ENCODE measurements at places on chromosomes 6 and 20.

DNA sequence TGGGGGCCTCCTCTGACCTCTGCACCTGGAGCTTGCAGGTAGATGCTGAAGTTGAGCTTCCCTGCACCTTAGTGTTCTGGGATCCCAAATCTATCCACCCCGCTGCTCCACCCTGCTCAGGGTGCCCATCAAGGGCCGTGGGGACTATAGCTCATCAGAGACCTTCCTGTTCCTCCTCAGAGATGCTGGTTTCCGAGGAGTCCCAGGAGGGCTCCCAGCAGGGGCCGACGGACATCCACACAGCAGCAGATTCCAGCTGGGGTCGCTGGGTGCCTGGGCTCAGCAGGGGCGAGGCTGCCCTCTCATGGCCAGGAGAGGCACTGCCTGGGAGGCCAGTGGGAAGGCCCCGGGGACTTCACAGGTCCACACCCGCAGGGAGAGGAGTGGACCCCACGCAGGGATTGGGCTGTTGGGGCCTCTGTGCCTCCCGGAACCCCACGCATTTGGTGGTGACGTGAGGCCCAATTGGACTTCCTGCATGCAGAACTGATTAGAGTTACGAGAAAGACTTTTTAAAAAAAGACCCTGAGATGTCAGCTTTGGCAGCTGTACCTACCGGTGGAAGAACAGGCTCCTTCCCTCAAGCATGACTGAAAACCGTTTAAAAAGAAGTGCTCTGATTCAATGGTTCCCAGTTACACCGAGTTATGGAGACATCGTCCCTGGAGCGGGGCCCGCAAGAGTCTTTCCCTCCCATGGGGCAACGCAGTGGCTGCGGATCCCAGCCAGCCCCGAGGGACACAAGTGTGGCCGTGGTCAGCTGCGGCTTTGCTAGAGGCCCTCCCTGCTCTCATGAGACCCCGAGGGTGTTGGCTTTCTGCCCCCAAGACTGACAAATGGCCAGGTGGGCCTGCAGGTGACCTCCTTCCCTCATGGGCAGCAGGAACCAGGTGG, 25.3 kb upstream of the SLCO4A1 start:
- DNase-seq, result peak; percentile 90

- DNase-seq, result no peak
Observed at GRCh38 chr6:38987503-38987902, 61.1 kb upstream of the GLP1R start.

DNA sequence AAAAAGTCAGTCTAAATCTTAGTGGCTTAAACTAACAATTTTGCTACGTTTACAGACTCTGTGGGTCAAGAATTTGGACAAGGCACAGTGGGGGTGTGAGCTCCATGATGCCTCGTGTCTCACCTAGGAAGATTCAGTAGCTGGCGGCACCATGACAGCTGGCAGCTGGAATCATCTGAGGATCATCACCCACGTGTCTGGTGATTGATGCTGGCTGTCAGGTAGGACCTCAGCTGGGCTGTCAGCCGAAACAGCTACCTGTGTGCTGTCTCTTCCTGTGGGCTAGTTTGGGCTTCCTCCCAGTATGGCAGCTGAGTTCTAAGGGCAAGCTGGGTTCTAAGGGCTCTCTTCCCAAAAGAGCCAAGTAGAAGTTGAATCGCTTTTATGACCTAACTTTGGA, 26.4 kb upstream of the DLGAP4 start:
- no peak for DNase-seq

DNA sequence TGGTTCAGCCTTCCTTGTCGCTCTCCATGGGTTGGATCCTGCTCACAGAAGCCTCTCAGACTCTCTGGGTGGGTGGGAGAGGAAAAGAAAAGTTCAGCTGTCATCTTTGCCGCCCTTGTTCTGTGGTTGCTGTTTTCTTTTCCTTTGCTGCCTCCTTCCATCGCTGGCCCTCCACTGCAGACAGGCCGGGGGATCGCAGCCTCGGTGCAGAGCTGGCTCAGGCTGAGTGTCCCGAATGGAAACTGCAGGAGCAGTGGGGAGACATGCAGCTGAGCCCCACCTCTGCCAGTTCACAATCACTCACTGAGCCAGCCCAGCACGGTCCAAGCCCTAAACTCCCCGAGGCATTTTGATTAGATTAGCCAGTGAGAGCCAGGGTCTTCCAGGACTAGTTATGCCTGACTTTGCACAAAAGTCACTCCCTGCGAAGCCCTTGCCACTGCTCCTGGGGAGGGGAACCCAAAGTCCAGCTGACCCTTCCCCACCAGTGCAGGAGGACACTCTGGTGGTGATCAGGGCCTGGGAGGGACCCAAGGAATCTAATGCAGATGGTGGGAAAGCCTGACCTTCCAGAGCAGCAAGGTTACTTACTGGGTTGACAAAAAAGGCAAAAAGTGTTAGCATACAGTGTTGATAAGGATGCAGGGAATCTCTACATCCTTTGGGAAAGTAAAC, 14.0 kb downstream of the NRN1 start:
- DNase-seq, result no peak

GRCh38 chr20:57309544-57310115, 20.0 kb upstream of the SPO11 start:
- DNase-seq, result no peak

DNA sequence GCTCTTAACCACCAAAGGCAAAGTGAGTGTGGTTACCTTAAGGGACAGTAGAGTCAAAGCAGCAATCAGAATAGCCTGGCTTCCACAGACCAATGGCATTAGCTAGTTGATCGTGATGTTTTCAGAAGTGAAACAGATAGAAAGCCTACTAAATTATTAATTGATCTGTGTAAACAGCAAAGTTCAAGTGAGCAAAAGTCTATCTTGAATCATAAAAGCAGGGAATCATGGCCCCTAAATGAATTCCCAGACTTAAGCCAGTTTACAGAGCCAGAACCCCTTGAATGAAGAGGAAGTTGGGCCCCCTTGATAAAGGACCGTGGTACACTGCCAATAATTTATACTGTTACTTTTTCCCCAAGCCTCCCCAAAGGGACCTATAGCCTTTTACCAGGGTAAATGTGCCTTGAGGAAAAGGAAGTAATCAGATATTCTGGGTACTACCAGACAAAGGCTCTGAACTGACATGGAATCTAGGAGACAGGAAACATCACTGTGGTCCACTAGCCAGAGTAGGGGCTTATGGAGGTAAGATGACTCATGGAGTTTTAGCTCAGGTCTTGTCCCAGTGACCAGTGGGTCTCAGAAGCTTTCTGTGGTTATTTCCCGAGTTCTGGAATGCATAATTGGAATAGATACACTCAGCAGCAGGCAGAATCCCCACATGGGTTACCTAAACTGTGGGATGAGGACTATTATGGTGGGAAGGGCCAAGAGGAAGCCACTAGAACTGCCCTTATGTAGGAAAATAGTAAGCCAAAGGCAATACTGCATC, 317.5 kb downstream of the CD83 start:
- DNase-seq, result no peak

- no peak for DNase-seq
Observed at GRCh38 chr6:71454056-71454455, 165.4 kb downstream of the OGFRL1 start.

DNA sequence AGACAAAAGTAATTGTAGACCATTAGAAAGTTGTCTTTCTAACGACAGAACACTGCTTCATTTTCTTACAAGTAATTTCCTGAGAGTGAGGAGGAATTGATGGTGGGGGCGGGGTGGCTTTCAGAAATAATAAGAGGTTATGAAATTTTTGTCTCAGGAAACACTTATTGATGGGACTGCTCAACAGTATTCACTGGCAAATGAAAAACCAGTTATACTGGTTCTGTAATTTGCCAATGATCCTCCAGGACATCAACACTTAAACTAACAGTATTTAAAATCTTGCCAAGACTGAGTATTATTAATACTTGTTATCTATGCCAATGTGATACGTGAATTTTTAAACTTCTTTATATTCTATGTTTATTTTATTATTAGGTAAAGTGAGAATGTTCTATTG, 41.8 kb upstream of the FUT9 start:
- no peak for DNase-seq

- DNase-seq, result no peak
Observed at GRCh38 chr20:53154540-53154939, 182.4 kb downstream of the TSHZ2 start.

- no peak for DNase-seq
Observed at GRCh38 chr6:69337311-69337710, 459.5 kb downstream of the LMBRD1 start.

DNA sequence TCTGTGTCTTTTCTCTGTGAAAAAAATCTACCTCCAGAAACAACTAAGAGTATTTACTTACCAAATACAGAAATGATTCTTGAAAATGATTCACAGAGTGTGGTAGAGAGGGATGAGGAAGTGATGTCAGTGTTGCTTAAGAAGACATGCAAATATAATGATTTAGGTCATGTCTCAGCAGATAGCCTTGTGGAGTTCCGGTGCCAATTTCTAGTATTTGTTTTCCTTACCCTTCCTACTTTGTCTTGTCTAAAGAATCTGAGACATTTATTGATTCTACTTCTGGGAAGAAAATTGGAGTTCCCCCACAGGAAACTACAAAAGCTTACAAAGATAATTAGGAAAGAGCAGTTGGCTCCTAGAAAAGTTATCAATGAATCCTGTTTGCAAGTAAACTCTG, 68.8 kb downstream of the GJA1 start:
- DNase-seq, result no peak

GRCh38 chr6:7112741-7113313, 5.1 kb downstream of the RREB1 start:
- no peak for DNase-seq

DNA sequence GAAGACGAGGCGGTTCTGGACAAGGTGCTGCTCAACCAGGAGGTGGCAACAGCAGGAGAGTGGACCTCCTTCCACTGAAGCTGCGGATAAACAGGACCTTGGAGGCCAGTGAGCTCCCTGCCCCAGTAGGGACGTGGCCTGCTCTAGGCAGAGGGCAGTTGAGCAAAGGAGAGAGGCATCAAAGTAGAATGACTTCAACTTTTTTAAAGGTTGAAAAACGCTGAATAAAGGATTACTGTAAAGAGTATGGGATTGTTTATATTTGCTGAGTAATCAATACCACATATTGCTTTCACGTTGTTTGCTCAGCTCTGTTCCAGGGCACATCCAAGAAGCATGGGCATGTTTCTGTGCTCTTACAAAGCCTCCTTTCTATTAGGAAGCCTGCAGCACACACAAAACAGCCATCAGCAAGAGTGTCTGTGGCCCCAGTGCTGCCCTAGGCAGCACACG, 48.1 kb downstream of the ERMARD start:
- no peak for DNase-seq

DNA sequence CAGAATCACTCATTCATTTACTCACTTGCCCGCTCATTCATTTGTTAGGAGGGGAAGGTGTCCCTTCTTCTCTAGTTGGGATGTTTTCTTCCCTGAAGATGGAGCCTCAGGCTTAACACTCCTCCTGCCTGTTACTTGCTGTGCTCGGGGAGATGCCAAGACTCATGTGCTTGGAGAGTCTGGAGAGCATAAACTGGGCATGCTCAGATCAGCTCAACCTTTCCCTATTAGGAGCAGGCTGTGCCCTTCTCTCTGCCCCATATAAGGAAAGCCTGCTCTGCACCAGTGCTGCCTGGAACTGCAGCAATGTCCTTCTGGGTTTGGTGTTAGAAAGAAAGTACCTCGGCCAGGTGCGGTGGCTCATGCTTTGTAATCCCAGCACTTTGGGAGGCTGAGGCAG, 18.0 kb upstream of the UBE2V1 start:
- DNase-seq, result no peak

DNA sequence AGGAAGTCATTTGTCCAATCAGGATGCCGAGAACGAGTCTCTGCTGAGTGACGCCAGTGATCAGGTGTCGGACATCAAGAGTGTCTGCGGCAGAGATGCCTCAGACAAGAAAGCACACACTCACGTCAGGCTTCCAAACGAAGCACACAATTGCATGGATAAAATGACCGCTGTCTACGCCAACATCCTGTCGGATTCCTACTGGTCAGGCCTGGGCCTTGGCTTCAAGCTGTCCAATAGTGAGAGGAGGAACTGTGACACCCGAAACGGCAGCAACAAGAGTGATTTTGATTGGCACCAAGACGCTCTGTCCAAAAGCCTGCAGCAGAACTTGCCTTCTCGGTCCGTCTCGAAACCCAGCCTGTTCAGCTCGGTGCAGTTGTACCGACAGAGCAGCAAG, 281.5 kb downstream of the TSHZ2 start:
- DNase-seq, result no peak

GRCh38 chr20:6485351-6485750, 282.1 kb upstream of the BMP2 start:
- no peak for DNase-seq

- DNase-seq, result no peak
Observed at GRCh38 chr20:32440069-32440757, 82.1 kb downstream of the ASXL1 start.

DNA sequence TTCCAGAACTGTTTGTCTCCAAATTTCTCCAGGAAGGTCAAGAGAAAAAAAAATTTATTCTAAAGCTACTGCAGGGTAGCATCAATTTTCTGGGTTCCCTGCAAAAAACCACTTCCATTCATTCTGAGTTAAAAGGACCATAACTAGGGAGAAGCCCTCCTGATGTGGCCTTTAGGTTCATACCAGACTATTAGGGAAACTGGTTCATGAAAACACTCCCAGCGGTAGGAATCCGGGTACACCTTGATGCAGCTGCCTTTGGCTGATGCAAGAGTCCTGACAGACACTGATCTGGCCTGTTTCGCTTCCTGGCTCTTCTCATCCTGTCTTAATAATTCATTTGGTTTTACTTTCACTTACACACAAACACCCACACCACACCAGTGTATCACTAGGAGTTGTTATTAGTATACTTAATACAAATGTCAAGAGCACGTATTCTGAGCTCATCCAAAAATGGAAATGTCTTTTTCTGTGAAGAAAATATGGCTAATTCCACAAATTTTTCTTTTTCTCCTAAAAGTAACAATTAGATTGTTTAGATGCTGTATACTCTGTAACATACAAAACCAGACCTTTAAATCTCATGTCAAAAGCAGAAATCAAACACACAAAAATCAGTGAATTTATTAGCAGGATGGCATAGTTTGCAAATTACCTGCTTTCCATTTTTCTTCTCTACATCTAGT, 38.4 kb upstream of the ARHGAP18 start:
- DNase-seq, result peak; percentile 59

- no peak for DNase-seq
Observed at GRCh38 chr6:98560841-98561240, 273.5 kb upstream of the POU3F2 start.
